Osteocyte (in vitro differentiated cells): ENCODE measurements at places on chromosomes 3 and 15. TPM values are rescaled to one million over a fixed set of nuclear protein-coding genes. Genes with fewer than 3 reads are reported as not detected.

SGO1 gene
- 2.7 and 3.1 TPM in 2 replicates for total RNA-seq

TMEM40 gene
- 2.0 and 2.4 TPM in 2 replicates for total RNA-seq

PATL2 gene
- total RNA-seq = 0.24 and 0.40 TPM in 2 replicates

GRK7 gene
- total RNA-seq = not detected in 2 replicates

EXD1 gene
- not detected in 2 replicates for total RNA-seq

CTXN2 gene
- total RNA-seq = not detected in 2 replicates

CDHR4 gene
- not detected in 2 replicates for total RNA-seq

ATOSA gene
- 33.6 and 37.1 TPM in 2 replicates for total RNA-seq

C3orf70 gene
- 4.8 and 5.0 TPM in 2 replicates for total RNA-seq

BCL2A1 gene
- not detected in 2 replicates for total RNA-seq

WDR93 gene
- total RNA-seq = 0.19 TPM in 1 of 2 replicates, not detected in the other

GATA2 gene
- 0.67 and 0.91 TPM in 2 replicates for total RNA-seq

TMC3 gene
- not detected in 2 replicates for total RNA-seq

NR1I2 gene
- total RNA-seq = not detected in 2 replicates

SCAANT1 gene
- total RNA-seq = not detected in 2 replicates

IL5RA gene
- not detected in 2 replicates for total RNA-seq

LRRC31 gene
- not detected in 2 replicates for total RNA-seq

OXSR1 gene
- 55.7 and 57.8 TPM in 2 replicates for total RNA-seq

PRR20G gene
- not detected in 2 replicates for total RNA-seq

CLDN18 gene
- total RNA-seq = not detected in 2 replicates

CLDN16 gene
- not detected in 2 replicates for total RNA-seq

STRIT1 gene
- total RNA-seq = not detected in 2 replicates

C2CD4B gene
- not detected in 2 replicates for total RNA-seq

XCR1 gene
- not detected in 2 replicates for total RNA-seq

IQCF2 gene
- total RNA-seq = not detected in 2 replicates
